ENCODE measurements at places on chromosomes 1 and 21.
A peak's percentile ranks its signal among the peaks of the same experiment; 100 is the strongest.

DNA sequence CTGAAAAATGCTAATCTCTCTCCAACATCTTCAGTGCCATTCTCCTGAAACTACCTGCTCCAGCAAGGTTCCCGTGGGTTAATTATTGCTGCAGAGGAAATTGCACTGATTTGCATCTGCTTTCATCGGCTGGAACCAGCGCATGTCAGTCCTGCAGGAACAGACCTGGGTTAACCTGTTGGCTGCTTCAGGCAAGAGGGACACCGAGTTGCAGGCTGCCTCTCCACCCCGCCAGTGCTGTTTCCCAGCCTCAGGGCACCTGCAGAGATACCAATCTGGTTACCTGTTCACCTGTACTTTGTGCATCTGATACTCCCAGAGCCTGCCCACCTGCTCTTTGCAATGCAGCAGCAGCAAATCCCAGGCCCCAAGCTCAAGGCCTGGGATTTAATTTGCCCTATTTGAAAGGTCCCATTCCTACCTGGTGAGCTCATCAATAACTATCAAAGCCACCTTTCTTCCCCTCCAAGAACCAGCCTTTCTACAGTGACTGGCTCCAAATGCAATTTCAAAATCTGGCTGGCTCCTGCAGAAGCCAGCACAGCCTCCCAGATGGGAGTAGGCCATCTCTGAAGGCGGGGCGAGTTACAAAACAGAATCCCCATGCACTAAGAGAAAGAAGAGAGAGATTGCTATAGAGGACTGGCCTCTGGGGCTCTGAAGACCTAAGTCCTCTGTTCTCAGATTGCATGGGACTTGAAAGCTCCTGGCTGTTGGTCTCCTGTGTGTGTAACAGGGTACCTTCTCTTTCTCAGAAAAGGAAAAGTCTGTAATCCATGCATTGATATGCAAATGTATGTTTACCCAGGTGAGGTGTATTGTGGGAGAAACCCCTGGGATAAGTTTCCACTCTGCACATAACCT is 67.8 kb downstream of the TOMM20 start:
- no peak for DNase-seq

DNA sequence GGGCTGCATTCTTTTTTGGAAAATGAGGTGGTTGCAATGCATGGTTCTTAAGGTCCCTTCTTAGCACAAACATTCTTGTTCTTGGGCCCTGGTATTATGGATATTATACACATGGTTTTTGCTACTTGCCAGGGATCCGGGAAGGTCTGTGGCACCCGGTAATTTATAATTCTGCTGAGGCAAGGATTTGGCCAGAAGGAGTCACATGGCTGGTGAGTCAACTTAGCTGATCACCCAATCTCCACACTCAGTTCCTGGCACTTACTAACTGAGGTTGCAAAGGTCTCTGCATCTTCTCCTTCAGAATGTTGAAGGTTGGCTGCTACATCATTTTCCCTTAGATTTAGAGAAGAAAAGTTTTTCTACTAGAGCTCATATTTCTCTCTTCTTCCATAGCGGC is 112.5 kb downstream of the ROR1 start:
- DNase-seq: no peak

- DNase-seq: no peak
These were observed 22.7 kb downstream of the ZBTB8OS start for GRCh38 chr1:32627596-32628162.

DNA sequence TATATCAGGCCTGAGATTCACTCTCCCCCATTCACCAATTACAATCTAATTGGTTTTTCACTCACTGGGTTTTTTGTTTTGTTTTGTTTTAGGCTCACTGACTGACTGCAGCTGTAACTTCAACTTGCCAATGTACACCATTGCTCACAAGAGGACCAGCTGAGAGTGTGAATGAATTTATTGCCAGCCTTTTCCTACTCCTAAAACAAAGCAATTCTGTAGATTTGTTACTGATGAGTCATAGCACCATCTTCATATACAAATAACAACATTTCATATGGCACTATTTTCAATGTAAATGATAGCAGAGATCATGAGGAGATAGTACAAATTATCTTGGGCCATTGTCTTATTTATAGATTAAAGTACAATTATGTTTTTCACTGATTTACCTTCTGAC is 76.0 kb upstream of the DPYD start:
- no peak for DNase-seq

- no peak for DNase-seq
These were observed 4.3 kb downstream of the SLC9A1 start for GRCh38 chr1:27150641-27151040.

- DNase-seq: no peak
These were observed 995 bp downstream of the COLGALT2 start for GRCh38 chr1:184036517-184036949.

DNA sequence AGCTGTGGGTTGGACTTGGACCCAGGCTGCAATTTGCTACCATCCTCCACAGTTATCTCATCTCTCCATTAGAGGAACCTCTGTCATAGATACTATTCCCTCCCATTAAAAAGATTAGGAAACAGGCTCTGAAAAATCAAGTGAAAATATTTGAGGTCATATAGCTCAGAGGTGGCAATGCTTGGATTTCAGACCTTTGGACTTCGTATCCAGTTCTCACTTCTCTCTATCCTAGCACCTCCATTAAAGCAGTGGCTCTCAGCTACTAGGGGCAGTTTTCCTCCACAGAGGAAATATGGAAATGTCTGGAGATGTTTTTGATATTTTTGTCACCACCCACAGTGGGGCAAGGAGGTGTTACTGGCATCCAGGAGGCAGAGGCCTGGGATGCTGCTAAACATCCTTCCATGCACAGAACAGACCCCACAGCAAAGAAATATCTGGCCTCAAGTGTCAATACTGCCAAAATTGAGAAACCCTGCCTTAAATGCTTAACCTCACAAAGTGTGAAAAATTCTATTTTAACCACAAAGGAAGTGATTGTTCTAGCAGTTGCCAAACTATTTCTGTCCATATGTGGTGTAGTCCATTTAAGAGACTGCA is 54.1 kb downstream of the C8A start:
- DNase-seq: no peak

DNA sequence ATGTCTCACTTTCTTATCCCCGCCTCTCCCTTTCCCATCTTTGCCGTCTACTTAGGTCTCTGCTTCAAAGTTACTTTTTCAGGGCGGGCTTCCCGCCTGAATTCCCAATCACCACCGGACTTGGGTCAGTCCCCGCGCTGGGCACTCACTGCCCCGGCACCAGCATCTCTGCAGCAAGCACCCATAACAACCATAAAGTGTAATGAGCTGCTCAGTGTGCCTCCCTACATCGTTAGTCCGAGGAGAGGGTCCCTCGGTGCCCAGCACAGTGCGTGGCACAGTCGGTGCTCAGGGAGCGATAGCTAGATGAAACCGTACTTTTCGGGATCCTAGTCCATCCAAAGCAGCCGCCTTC is 633 bp upstream of the CTPS1 start:
- no peak for DNase-seq

DNA sequence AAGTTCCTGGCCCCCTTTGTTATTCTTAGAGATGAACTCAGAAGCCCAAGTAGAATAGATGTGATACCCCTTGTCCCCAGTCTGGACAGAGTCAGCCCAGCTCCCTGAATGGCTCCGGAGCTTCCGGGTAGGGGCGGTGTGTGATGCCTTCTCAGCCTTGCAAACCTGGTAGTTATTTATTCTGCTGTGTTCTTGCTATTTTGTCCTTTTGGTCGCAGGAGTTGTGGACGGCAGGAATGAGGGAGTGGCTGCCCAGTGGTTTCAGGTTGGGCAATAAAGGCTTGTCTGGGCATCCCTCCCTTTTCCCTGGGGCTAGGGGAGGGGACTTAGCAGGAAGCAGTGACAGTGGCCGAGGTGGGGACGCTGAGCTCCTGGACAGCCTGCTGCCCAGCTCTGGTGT is 2.8 kb downstream of the PTPRU start:
- DNase-seq: no peak

DNA sequence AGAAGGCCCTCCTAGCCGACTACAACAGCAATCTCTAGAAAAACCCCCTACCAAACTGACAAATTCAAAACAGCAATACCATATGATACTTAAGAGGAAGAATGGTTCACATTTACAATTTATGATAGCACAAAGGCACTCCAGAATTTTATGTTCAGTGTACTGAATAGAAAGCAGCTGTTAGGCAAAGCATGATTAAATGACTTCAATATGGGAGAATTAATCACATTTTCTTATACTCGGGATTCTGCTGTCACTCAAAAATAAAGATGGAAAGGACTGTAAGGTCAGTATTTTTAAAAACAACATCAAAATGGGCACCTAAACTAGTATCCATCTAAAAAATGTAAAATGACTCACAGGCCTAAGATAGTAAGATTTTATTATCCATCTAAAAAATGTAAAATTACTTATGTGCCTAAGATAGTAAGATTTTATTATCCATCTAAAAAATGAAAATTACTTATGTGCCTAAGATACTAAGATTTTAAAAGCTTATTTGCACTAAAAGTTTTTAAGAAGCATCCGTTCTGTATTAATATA is 198.5 kb downstream of the SMYD3 start:
- no peak for DNase-seq

GRCh38 chr1:222129041-222129440 is 387.2 kb upstream of the DUSP10 start:
- DNase-seq: no peak

- no peak for DNase-seq
These were observed 10.7 kb upstream of the IFNAR1 start for GRCh38 chr21:33314111-33314510.

DNA sequence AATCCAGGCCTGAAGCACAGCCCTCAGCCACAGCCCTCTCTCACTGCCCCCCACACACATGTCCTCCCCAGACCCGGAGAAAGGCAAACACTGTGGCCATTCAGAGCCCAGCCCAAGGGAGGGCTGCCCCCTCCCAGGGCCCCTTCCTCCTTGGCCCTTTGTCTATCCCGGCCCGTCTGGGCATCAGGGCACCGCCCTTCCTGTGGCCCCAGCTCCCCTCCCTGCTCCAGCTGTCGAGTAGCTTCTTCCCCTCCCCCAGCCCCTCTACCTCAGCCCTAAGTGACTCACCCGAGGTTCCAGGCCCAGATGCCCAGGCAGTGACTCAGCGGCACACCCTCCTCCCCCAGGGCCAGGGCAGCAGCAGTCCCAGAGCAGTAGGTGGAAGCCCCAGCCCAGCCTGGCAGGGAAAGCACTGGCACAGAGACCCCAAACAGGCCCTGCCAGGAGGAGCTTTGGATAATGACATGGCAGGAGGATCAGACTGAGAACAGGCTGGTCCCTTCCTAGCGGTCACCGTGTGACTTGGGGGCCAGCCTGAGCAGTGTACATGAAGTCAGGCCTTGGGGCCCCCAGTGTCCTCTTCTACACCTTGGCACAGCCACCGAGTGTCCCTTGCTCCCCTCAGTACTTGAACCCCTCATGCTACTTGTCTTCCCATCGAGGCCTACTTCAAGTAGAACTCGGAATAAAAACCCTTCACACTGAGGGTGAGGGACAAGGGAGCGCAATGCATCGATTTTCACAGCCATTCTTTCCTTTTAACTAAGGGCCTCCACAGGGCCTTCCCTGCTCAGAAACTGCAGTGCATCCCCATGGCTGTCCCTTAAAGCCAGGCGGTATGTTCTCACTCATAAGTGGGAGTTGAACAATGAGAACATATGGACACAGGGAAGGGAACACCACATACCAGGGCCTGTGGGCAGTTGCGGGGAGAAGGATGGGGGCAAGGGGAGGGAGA is 1.0 kb upstream of the S100A2 start:
- peak; percentile 98 for DNase-seq

GRCh38 chr1:36400825-36401601 is 3.3 kb upstream of the LSM10 start:
- DNase-seq: peak; percentile 82

DNA sequence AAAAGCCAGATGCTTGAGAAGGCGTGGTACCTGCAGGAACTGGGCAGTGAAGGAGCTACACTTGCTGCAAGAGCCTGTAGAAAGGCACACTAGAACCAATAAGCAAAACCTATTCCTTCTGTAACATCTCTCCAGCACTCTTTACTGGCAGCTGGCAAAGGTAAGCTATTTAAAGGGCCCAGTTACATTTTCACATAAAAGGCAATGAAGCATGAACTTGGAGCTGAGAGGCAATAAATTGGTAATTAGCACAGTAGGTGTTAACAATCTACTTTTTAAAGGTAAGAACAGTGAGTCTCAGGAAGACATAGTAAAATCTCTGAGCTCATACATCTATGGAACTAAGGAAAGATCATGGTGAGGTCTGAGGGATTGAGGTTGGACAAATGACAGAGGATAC is 167.1 kb upstream of the OLFM3 start:
- DNase-seq: no peak

DNA sequence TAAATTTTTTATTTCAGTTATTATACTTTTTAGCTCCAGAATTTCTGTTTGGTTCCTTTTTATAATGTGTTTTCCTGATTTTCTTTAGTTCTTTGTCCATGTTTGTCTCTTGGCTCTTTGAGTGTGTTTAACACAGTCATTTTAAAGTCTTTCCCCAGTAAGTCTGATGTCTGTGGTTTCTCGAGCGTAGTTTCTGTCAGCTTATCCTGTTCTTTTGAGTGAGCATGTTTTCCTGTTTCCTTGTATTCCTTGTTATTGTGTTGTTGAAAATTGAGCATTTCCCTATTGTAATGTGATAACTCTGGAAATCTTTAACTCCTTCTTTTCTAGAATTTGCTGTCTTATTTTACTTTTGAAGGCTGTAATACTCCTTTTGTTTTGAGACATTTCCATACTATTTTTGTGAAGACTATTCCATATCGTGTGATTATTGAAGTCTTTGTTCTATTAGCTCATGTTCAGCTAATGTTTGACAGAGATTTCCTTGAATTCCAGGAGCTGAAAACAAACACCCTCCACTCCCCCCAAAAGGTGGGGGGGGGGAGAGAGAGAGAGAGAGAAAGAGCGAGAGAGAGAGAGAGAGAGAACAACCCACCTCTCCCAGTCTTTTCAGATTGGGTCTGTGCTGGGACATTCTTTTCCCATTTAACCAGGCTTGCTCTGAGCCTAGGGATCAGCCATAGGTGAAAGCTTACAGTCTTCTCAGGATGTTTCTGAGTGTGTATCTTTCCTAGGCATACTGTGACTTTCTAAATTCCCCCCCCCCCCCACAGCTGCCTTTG is 38.3 kb downstream of the SDCCAG8 start:
- no peak for DNase-seq

GRCh38 chr1:62355095-62355494 is 35.9 kb upstream of the KANK4 start:
- peak; percentile 66 for DNase-seq

- no peak for DNase-seq
These were observed 62.5 kb downstream of the NDUFS5 start for GRCh38 chr1:39088658-39089057.

DNA sequence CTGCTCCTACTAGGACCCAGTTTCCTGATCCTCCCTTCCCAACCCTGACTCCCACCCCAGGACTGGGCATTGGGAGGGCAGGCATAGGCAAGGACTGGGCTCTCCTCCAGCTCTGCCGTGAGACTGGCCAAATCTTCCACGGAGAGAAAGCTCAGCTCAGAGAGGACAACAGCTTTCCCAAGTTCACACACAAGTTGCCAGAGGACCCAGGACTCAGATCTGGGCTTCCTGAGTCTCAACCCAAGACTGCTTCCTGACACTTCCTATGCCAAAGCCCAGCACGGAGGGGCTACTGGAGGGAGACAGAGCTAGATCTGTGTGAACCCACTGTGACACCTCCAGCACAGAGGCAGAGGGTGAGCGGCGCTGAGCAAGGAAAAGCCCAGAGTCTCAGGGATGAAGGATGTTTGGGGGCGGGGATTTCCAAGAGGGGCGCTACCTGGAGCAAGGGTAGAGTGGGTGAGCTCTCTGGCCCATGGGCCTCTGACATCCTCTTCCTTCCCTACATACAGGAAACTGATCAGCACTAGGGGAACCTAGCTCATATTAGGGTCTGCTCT is 7.1 kb downstream of the PDZK1IP1 start:
- DNase-seq: no peak

All from inflammatory macrophage treated with lipopolysaccharide for 1 hour (primary cell).